Activated naive CD4-positive, alpha-beta T cell treated with anti-CD3 and anti-CD28 coated beads for 36 hours (primary cell): ENCODE measurements at places on chromosomes 5 and 9. TPM values are rescaled to one million over a fixed set of nuclear protein-coding genes. Genes with fewer than 3 reads are reported as not detected.

DNA sequence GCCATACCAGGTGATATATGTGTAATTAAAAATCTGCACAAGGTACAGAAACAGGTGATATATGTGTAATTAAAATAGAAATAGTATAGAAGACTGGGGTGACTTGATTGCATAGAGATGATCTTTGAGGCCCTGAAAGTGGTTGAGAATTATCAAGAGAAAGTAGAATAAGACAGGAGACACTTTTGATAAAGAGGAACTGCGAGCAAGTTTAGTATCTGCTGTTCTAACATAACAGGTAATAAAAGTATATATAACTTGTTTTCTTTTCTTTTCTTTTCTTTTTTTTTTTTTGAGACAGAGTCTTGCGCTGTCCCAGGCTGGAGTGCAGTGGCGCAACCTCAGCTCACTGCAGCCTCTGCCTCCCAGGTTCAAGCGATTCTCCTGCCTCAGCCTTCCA is 5.4 kb downstream of the SNX2 start:
- H3K36me3 ChIP-seq = peaks cover 16% of the 10 kb centered on the region
- H3K27ac ChIP-seq = no peak overlapping the region
- H3K27me3 ChIP-seq = no peaks in the 10 kb centered on the region
- H3K4me1 ChIP-seq = peaks cover 38% of the 10 kb centered on the region

- H3K4me1 ChIP-seq = no peaks in the 10 kb centered on the region
- no peak overlapping the region for H3K27ac ChIP-seq
- H3K4me3 ChIP-seq = no peak overlapping the region
- peaks cover 15% of the 10 kb centered on the region for H3K36me3 ChIP-seq
- no peak for DNase-seq
Measured at GRCh38 chr5:82044010-82044409, 72.2 kb downstream of the ATG10 start.

DNA sequence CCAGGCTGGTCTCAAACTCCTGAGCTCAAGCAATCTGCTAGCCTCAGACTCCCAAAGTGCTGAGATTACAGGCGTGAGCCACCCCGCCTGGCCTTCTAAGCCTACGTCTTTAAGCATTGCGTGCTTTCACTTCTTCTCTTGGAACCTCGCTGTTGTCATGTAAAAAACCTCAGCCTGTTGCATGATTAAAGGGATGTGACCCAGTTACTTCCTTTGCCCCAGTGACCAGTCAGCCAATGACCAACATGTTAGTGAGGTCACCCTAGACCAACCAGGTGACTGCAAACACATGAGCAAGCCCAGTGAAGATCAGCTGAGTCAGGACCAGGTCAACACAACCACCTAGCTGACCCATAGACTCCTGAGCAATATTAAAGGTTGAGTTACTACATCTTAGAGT is 10.5 kb downstream of the KIF4B start:
- no peak overlapping the region for H3K4me3 ChIP-seq
- peaks cover 2% of the 10 kb centered on the region for H3K4me1 ChIP-seq
- H3K27ac ChIP-seq = no peak overlapping the region
- H3K27me3 ChIP-seq = peaks cover 6% of the 10 kb centered on the region

- H3K27ac ChIP-seq = no peak overlapping the region
- no peak overlapping the region for H3K4me3 ChIP-seq
- no peak for DNase-seq
- H3K4me1 ChIP-seq = no peaks in the 10 kb centered on the region
- peaks cover 10% of the 10 kb centered on the region for H3K27me3 ChIP-seq
Measured at GRCh38 chr5:54852007-54852406, 133.4 kb downstream of the ESM1 start.

- no peaks in the 10 kb centered on the region for H3K27me3 ChIP-seq
- peaks cover 75% of the 10 kb centered on the region for H3K4me1 ChIP-seq
- peak overlapping the region; percentile 84 for H3K27ac ChIP-seq
- no peak for DNase-seq
- H3K4me3 ChIP-seq = peak overlapping the region; percentile 50
Measured at GRCh38 chr5:131530706-131531331, 104.2 kb downstream of the RAPGEF6 start.

DNA sequence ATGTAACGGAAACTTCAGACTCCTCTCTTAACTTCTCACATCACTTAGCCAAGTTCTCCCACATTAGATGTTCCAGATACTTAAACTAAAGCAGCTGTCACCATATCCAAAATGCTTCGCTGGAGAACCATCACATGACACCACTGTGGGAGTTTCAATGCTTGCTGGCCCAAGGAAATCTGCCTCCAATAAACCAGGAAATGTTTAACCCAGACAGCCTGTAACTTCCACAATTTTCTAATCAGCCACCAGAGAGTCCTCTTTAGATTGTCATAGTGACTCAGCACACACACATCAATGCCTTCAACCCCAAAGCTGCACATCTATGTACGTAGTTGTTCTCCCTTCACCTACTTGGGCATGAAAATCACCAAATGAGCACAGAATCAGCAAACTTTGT is 118.7 kb downstream of the LPAR1 start:
- no peak overlapping the region for H3K27ac ChIP-seq
- H3K4me3 ChIP-seq = no peak overlapping the region
- H3K36me3 ChIP-seq = no peaks in the 10 kb centered on the region
- no peaks in the 10 kb centered on the region for H3K27me3 ChIP-seq
- no peaks in the 10 kb centered on the region for H3K4me1 ChIP-seq

DNA sequence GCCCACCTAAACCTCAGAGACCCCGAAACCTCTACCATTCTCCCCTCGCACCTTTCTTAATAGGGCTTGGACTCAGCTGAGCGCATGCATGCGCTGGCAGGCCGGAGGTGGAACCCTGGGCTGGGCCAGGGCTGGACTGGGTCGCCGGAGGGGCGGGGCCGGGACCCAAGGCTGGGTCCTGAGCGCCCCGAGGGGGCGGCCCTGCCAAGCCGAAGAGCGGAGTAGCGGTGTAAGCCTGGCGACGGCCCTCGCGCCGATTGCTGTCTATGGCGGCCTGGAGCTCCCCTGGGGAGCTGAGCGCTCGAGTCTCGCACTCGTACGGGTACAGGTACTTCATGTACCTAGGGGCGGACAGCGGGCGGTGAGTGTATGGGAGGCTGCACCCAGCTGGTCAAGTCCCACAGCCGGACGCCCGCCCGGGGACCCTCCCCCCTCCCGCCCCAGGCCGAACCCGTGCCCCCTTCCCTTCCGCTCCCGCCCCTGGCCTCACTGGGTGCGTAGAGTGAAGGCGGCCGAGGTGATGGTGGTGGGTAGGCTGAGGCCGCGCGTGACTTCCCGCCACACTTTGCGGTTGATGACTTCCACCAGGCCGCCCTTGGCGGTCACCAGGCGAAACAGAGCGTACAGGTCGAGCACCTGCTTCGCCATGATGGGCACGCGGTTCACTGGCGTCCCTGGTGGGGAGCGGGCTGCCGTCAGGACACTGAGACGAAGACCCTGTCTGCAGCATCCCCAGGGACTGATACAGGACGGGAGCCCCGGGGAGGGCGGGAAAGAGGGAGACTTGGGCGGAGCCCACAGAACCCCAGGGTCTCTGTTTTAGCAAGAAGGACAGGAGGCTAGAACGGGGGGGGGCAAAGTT is 3.3 kb upstream of the DCTN3 start:
- H3K4me1 ChIP-seq = peaks cover 27% of the 10 kb centered on the region
- H3K27ac ChIP-seq = no peak overlapping the region
- peak overlapping the region; percentile 17 for H3K4me3 ChIP-seq
- H3K27me3 ChIP-seq = peaks cover 49% of the 10 kb centered on the region
- H3K36me3 ChIP-seq = no peaks in the 10 kb centered on the region
- peak; percentile 34 for DNase-seq

DNA sequence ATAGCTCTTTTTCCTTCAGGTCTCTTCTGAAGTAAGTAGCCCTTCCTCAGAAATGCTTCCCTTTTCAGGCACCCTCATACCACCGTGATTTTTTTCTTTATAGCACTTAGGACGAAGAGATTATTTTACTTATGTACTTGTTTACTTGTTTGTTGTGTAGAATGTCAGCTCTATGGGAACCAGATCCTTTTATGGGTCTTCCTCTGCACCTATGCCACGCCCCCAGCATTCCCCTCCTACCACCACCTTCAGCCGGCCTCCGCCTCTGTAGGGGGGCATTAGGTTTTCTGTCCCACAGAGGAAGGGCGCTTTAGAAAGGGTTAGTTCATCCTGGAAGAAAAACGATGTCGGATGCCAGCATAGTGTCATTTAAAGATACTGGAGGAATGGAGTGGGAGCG is 1.8 kb downstream of the CDKN2B-AS1 start:
- H3K4me1 ChIP-seq = peaks cover 10% of the 10 kb centered on the region
- no peak overlapping the region for H3K27ac ChIP-seq
- no peak for DNase-seq
- no peaks in the 10 kb centered on the region for H3K36me3 ChIP-seq
- peaks cover 43% of the 10 kb centered on the region for H3K27me3 ChIP-seq

DNA sequence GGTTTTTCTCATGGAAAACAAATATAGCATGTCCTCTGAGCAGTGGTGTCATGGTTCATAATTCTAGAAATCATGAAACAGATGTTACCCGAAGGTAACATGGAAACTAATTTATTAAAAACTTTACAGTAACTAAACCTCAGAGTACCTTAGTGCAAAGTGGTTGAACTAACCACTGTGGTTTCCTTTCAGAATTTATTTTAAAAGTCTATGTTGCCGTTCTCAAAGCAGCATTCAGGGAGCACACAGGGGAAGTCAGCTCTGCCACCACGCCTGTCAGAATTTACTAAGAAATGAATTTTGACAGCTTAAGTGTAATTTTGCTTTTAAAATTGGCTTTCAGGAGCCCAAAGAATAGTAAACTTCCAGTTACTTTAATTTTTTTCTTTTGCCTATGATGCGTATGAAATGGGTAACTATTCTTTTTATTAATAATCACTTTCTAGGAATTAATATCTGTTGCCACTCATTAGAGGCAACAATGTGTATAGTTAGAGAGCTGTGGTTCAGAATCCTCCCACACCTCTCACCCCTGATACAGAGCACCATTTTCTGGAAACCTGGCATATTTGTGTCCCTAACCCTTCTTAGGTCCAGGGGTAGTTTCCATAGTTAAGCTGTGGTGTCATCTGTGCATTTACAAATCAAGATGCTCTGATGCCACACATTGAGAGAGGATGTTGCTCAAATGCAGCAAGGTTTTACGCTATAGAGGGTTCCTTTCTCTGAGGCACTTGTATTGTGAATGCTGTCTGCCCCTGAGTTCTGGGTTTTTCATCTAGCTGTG is 202.6 kb downstream of the ZSWIM6 start:
- no peak overlapping the region for H3K27ac ChIP-seq
- H3K36me3 ChIP-seq = peaks cover 52% of the 10 kb centered on the region
- DNase-seq = peak; percentile 18
- no peaks in the 10 kb centered on the region for H3K27me3 ChIP-seq
- H3K4me1 ChIP-seq = peaks cover 17% of the 10 kb centered on the region

- peaks cover 22% of the 10 kb centered on the region for H3K4me1 ChIP-seq
- no peak for DNase-seq
- no peak overlapping the region for H3K27ac ChIP-seq
- H3K27me3 ChIP-seq = no peaks in the 10 kb centered on the region
Measured at GRCh38 chr9:127723444-127723843, 7.6 kb downstream of the TTC16 start.

Gene SFXN1
- 358 TPM for total RNA-seq

DNA sequence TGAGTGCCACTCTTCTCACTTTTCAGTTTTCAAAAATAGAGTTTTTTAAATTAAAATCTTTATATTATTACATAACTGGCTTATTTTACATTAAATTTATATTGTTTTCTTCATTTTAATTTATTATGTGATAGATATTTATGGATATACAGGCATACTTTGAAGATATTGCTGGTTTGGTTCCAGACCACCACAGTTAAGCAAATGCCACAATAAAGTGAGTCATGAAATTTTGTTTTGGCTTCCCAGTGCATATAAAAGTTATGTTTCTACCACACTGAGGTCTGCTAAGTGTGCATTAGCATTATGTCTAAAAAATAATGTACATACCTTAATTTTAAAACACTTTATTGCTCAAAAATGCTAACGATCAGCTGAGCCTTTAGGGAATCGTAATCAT is 47.4 kb downstream of the NDUFS4 start:
- H3K27ac ChIP-seq = no peak overlapping the region
- H3K4me1 ChIP-seq = peaks cover 9% of the 10 kb centered on the region
- no peaks in the 10 kb centered on the region for H3K27me3 ChIP-seq
- peaks cover 43% of the 10 kb centered on the region for H3K36me3 ChIP-seq

Gene ANKRD31
- 0.36 TPM for total RNA-seq

Gene CNTNAP3B
- not detected for total RNA-seq

Gene PLPP7
- 0.26 TPM for total RNA-seq
